ENCODE measurements at places on chromosomes 4 and X.

GRCh38 chr4:26784207-26784865 lies 76.3 kb upstream of the STIM2 start:
- no peak for DNase-seq

- no peak for DNase-seq
Observed at GRCh38 chrX:47174846-47175587, 18.6 kb upstream of the UBA1 start.

DNA sequence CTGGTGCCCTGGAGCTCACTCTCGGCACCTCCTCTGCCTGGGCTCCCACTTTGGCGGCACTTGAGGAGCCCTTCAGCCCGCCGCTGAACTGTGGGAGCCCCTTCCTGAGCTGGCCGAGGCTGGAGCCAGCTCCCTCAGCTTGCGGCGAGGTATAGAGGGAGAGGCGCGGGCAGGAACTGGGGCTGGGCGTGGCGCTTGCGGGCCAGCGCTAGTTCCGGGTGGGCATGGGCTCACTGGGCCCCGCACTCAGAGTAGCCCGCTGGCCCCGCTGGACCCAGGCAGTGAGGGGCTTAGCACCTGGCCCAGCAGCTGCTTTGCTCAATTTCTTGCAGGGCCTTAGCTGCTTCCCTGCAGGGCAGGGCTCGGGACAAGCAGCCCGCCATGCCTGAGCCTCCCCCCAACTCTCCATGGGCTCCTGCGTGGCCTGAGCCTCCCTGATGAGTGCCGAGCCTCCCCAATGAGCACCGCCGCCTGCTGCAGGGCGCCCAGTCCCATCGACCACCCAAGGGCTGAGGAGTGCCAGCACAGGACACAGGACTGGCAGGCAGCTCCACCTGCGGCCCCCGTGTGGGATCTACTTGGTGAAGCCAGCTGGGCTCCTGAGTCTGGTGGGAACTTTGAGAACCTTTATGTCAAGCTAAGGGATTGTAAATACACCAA lies 26.7 kb upstream of the FAM90A26 start:
- DNase-seq: no peak

- no peak for DNase-seq
Observed at GRCh38 chrX:150038986-150039599, 100.8 kb upstream of the EOLA2 start.

- no peak for DNase-seq
Observed at GRCh38 chrX:45774961-45775360, 574.3 kb upstream of the DIPK2B start.

- DNase-seq: no peak
Observed at GRCh38 chr4:16158504-16158852, 67.8 kb downstream of the TAPT1 start.

GRCh38 chr4:175422331-175422730 lies 389.7 kb downstream of the GPM6A start:
- DNase-seq: no peak

GRCh38 chr4:99594818-99595217 lies 20.2 kb downstream of the MTTP start:
- no peak for DNase-seq

DNA sequence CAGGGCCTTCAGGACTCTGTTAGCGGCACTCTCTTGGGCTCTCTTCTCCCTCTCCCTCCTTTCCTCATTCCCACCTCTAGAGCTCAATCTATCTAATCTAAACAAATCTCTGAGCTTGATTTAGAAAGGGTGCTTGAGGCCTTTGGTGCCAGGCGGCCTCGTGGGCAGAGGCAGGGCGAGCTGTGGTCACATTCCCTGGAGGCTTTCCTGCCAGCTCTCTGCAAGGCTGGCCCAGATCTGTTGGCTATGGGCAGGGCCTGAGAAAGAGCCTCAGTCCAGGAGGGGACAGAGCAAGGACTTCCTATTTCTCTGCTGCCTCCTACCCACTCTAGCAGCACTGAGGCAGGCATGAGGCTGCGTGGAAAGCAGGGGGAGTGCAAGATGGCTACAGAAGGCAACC lies 38.6 kb downstream of the PJA1 start:
- no peak for DNase-seq

GRCh38 chr4:89303814-89304388 lies 3.7 kb downstream of the GPRIN3 start:
- DNase-seq: no peak

DNA sequence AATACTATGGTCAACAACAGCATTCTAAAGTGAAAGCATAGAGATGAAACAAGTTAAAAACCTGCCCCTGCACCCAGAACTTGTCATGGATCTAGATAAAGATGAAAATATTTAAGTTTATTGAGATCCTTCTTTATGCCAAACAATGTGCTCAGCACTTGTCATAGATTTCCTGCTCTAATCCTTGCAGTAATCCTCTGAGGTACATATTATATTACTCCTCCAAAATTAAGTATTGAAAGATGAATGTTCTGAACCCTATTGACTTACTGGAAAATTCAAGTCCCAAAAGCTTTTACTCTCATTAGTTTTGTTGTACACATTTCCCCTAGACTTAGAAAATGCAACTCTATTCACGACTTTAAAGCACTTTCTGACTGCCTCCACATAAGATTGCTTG lies 35.6 kb downstream of the CAMK2D start:
- DNase-seq: no peak

DNA sequence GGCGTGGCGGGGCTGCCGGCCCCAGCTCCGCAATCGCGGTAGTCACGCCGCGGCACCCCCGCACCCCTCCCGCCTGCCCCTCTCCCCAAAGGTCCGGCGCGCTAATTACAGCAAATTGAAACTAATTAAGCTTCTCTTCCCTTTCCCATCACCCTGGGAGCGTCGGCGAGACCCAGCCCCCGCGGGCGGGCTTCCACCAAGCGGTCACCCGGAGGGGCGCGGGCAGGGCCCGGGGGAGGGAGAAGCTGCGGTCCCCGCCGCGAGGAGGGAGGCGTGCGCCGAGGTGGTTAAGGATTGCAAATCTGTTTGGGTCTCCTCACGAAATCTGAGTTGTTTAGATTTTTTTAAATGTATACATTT lies 13.1 kb downstream of the ARX start:
- DNase-seq: no peak

DNA sequence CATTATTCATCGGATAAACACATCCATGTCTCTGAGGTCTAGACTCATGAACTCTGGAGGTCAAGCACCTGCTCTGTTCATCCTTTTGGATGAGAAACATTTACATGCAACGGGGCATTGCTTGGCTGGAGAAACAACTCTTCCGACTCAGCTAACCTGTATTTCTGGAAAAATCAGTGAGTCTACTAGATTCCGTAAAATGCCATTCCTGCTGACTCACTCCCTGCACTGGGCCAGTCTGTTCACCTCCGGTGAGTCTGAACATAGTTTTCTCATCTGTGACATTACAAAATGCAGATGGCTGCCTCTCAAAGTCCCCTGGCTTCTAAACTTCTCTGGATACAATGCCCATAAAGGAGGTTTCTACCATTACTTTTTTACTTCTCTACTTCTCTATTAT lies 185.7 kb upstream of the HS3ST1 start:
- DNase-seq: no peak

DNA sequence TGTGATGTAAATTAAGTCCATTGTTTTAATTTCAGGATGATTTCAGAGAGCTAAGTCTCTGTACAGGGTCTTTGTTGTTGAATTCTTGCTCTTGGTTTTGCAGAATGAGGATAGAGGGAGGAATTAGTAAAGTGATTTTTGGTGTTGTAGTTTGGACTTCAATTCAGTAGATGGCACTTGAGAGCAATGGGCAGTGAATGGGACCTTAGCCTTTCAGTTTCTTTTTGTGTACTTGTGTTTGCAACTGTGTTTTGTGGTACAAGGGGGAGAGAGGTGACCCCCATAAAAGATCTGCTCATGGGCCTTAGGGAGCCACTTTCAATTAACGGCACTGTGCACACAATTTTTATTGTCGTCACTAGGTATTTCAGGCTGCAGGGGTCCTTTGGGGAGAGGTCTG lies 340.0 kb downstream of the DCAF12L2 start:
- no peak for DNase-seq

DNA sequence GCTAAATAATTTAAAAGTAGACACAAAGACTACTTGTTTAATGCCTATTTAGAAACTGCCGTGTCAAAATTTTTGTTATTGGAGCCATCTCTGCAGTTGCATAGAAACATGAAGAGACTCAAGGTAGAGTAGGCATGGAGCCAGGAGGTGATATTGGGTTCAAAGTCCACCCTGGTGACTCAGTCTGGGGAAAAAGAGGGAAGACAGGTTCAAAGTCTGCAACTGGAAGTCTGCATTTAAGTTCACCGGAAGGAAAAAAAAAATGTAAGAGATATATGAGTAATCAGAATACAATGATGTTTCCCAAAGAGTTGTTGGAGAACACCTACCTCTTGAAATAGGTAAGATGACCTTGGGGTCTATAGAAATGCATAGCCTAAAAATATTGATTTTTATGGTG lies 67.4 kb upstream of the QRFPR start:
- no peak for DNase-seq

DNA sequence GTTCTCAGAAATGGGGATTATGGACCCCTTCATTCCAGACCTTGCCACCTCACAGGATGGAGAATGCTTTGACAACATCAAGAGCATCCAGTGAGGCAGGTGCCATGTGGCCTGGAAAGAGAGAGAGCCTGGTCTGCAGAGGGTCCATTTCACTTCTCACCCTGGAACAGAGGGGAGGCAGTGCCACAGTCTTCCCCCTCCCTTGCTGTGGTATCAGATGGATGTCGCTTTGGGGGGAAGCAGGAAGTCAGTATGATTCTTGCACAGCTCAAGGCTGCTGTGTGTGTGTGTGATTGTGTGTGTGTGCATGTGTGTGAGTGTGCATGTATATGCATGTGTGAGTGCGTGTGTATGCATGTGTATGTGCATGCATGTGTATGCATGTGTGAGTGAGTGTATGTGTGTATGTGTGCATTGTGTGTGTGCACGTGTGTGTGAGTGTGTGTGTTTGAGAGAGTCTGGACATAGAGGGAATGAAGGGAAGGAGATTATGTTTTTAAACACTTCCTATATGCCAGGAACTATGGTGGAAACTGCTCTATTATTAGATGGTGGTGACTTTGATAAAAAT lies 328.6 kb upstream of the CLNK start:
- DNase-seq: no peak

- no peak for DNase-seq
Observed at GRCh38 chr4:53855581-53856250, 208.7 kb downstream of the CHIC2 start.

GRCh38 chrX:123450222-123450621 lies 266.1 kb downstream of the GRIA3 start:
- DNase-seq: no peak

DNA sequence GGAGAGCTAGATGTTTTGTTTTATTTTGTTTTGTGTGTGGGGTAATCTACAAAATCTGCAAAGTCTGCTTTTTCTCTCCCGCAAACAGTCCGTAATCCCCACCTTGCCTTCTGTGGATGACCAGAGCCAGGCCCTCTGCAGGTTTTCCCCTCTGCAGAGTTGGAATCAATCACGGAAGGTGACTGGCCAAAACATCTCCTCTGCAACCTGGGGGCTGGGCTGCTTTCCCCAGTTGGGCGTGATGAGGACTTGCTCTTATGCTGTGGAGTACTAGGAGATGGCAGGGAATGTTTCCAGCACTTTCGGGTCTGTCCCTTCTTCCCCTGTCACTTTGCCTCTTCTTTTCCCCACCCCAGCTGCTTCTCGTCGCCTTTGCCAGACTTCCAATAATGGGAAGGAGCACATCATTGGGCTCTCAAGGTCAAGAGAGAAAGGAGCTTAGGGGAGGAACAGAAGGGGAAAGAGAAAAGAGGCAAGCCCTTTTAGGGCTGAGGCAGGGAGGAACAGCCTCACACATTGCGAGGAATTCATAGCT lies 1.1 kb downstream of the TMEM35A start:
- no peak for DNase-seq

- no peak for DNase-seq
Observed at GRCh38 chrX:776061-776460, 145.5 kb downstream of the SHOX start.

DNA sequence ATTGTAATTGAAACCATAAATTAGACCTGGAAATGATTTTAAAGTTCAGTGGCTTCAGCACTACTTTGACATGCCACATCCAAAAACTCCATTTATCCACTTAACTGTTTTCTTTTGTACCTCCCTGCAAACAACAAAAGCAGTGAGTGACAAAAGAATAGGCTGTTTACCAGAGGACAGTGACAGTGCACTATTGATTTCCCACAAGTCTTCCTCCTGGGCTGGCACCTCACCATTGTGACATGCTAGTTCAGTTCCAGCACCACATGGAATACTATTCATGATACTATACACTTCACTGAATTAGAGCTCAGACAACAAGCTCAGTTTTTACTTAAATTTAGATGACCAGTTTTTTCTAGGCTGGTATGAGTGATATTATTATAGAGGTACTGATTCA lies 29.3 kb downstream of the MOSPD2 start:
- DNase-seq: no peak

- no peak for DNase-seq
Observed at GRCh38 chr4:119550857-119551532, 77.6 kb downstream of the PDE5A start.

- DNase-seq: no peak
Observed at GRCh38 chr4:27084685-27085361, 224.2 kb downstream of the STIM2 start.

DNA sequence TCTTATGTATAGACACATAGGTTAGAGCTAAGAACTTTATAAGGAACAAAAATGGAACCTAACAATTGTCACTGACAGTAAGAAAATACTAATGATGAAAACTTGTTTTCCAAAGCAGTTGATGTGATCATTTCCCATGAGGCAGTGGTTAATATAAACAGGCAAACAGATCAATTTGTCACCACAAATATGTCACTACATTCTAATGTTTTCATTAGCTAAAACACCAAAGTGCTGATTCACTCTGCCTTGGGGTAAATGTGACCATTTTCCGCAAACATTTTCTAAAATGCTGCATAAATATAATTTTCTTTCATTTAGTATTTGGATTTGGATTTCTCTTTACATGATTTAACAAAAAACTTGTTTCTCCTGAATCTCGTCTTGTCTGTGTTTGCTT lies 408.9 kb upstream of the CTSO start:
- DNase-seq: no peak

- DNase-seq: no peak
Observed at GRCh38 chr4:159079074-159079473, 23.8 kb upstream of the RAPGEF2 start.

DNA sequence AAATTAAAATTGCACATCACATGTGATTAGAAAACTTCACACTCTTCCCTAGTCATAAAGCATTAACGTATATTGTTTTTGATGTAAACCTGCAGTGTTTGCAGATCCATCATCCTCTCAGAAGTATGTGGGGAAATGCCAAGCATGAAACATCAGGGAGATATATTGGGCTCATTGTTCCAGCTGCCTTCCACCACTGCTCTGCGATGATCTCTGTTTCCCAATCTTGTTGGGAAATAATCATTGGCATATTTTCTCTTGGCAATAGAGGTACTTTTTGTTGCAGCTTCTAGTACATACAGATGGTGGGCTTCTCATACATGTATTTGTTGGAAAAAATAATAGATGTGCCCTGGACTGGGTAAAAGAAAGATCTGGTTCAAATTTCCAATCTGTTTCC lies 466.3 kb upstream of the HS3ST1 start:
- no peak for DNase-seq

DNA sequence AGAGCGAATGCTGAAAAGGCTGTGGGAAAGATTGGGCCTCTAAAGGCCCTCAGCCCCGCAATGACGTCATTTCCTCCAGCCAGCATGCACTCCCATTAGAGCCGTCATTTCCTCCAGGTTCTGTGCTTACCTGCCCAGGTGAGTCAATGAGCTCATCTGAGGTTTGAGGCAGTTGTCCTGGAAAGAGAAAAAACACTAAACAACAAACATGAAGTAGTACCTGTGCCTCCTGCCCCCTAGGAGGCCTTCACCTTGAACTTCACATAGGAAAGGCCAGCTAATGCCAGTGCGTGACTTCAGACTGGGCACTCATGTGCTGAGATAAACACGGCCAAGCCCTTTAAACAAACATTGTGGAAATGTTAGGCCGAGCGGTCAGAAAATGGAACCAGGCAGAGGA lies 55.9 kb downstream of the FHDC1 start:
- no peak for DNase-seq

All from activated T-helper 1 cell treated with anti-CD3 and anti-CD28 coated beads, Interleukin-2, amount 50 U/mL, for 16 hours (primary cell).